HCEC 1CT (cell line): ENCODE measurements at places on chromosomes 3 and 15.

DNA sequence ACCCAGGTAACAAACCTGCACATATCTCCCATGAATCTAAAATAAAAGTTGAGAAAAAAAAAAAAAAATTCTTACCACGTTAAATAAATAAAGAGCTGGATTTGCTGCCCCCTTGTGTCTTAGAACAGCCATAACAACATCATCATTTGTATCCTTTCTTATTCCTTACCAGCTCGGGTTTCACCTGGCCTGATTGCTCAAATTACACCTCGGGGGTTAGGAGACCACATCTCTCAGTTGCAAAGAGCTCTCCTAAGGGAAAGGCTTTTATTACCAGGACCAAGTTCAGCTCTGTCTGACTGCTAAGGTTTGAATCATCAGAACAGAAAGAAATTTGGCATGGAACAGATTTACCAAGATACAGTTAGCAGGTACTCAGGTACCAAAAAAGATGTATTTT, 25.8 kb upstream of the RPL39L start:
- DNase-seq: peak; percentile 54

GRCh38 chr3:29168696-29169095, 112.2 kb upstream of the RBMS3 start:
- DNase-seq: no peak

- peak; percentile 80 for DNase-seq
Observed at GRCh38 chr3:69791106-69791505, 51.8 kb downstream of the MITF start.

DNA sequence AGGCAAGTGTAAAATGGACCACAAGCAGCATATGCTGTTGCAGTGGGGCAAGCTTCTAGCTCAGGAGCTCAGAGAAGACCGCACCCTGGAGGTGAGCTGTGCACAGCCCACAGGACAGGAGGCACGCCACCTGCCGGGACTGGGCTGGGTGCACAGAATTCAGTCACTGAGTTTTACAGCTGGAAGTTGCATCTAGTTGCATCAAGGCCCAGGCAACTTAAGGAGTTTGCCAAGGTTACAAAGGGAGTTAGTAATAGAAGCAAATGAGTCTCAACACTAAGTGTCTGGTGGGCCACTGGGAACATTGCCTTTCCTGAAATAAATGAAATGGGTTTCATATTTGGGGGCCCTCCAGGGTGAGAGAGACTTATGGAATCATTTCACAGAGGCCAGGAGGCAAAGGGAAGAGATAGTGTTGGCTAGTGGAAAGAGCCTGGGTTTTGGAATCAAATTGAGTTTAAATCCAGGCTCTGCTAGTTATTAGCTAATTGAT, 36.0 kb upstream of the TIMP4 start:
- DNase-seq: peak; percentile 41

DNA sequence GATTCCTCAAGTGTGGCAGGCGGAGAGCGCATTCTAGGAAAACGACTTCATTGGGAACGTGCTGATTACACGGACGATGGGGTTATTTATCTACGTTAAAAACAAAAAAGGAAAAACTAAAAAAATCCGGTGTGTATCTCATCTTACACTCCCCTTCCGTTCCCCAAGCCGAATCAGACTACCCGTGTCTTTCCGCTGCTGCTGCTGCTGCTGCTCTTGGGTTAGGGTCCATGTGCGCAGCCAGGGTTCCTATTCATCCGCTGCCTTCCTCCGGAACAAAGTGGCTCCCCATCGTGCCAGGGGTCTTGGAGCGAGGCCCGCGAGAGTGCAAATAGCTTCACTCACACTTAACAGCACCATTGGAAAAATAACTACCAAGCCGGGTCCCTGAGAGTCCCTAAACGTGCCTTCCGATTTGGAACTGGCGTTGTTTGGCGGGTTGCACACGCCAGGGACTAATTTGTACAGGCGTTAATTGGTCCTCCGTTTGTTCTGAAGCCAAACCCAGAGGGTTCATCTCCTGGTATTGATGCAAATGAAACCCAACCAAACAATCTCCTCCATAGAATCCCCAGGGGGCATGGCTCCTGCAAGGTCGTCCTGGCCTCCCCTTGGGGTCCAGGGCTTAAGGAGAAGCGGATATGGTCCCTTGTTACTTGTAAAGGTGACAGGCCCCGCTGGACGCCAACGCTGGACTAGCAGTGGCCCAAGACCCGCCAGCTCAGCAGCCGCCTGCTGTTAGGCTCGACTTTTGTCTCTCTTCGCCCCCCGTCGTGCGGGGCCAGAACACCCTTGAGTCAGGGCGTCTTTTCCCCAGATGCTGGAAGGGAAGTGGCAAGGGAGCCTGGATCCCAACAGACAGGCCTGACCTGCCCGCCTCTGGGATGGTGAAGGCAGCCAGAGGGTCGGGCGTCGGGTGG, 11.0 kb upstream of the ONECUT1 start:
- DNase-seq: no peak

GRCh38 chr3:67809370-67809935, 155.0 kb upstream of the SUCLG2 start:
- no peak for DNase-seq

DNA sequence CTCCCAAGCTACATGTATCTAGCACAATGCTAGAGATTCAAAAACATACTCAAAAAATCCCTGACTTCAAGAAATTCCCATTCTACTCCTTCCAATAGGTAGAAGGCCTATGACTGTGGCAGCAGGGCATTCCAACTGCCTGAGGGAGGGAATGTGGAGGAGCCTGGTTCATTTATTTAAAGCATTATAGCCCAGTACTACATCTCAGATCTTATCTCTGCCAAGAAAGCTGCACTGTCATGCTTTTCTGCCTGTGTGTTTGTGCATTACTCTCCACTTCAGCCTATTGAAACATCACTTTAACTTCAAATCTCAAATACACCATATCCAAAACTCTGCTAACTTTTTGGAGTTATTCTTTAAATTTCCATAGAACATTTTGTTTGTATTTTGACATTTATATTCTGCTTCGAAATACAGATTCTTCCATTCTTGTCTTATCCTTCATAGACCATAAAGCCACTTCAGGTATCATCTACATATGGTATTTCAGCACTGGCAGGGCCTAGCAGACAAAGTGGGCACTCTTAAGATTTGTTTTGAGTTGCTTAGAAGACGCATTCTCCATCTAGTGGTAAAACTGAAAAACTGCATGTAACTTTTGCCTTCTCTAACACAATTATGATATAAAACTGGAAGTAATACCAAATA, 59.1 kb upstream of the NEDD4 start:
- DNase-seq: peak; percentile 75
